ENCODE measurements at places on chromosomes 12 and 14.
A peak's percentile ranks its signal among the peaks of the same experiment; 100 is the strongest.

DNA sequence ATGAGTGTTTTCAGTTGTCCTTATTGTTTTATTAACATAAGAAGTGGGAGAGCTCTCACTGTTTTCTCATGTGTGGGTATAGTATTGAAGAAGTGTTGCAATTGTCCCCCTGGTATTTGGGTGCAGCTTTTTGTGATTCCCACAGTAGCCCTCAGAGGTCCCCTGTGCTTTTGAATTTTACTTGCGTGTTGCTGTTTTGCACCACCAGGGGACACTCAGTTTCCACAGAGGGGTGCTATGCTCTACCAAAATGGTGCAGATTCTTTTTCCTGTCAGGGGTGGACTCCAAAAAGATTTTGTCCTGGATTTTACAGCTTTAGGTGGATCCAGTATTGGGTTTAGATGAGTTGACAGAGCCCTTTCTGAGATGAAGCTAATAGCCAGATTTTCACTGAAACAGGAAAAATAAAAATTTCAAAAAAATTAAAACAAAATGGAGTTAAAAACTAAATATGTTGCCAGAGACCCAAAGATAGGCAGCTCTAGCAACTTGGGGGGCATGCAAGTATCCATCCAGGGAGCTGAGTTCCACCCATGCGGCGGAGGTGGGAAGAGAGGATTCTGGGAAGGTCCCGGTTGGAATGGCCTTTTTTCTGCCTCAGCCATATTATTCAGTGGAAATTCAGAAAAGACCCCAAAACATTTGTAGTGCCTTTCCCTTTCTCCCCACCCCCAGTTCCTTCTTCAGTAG is 50.2 kb downstream of the TTLL5 start:
- peak; percentile 67 for DNase-seq

DNA sequence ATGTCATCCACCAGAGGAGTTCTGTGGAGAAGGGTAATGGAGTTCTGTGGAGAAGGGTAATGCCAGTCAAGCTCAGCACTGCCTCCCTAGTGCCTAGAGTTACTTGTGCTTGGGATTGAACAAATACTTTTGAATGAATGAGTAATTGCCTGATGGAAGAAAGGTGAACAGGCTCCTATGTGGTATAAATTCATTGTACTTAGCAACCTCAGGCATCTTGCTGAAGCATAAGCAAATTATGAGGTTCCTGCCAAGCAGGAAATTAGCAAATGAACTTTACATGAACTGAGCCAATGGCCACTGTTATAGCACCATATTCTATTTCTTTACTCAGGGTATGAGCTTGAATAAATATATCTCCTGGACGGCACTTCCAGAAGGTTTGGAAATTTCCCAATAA is 1047.2 kb downstream of the SLC6A15 start:
- DNase-seq, result no peak

DNA sequence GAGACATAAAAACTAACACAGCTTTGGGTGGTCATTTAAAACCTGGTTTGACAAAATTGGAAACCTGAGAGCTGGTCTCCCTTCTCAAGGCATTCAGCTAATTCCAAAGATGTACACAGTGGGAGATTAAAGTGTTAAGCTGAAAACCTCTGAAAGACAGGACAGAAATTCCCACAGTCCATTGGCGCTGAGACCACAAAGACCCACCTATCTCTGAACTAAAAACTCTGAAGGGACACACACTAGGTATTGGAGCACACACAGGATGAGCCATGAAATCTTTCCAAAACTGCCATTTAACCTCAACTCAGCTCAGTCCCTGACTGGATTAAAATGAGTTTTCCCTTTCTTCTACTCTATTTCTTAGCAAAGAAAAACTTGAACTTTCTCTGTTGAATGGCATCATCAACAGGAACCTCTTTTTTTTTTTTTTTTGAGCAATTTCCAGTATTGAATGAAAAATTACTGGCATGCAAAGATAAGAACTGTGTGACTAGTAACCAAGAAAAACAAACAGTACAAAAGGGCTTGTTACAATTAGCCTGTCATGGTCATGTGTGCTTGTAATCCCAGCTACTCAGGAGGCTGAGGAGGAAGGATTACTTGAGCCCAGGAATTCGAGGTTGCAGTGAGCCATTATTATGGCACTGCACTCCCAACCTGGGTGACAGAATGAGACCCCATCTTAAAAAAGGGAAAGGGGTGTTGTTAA is 82.4 kb downstream of the IPO8 start:
- no peak for DNase-seq

DNA sequence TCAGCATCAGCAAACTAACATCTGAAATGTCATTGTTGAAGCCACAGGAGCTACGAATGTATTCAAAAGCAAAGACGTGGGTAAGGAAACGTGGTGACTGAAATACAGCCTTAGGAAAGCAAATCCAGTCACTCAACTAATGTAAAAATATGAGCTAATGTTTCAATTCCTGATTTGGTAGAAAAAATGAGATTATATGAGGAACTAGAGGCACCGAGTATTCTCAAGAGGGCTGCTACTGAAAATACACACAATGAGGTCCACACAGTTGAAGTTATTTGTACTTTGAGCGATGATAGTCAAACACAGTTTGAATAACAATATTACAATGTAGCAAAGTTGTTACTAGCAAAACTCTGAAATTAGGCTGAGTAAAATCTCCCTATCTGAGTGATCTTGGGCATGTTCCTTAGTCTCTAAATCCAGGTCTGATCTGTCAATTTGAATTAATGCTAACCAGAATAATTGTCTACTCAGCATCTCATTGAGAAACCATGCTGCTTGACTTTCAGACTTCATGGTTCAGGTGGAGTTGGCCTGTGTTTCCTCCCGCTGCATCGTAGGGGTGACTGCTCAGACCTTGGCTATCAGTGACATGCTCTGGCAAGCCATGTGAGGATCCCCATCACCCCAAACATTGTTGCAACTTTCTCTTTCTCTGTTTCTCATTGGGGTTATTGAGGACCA is 467.1 kb upstream of the SOX5 start:
- DNase-seq, result no peak

- peak; percentile 43 for DNase-seq
Observed at GRCh38 chr14:96797582-96798349, 584 bp downstream of the VRK1 start.

DNA sequence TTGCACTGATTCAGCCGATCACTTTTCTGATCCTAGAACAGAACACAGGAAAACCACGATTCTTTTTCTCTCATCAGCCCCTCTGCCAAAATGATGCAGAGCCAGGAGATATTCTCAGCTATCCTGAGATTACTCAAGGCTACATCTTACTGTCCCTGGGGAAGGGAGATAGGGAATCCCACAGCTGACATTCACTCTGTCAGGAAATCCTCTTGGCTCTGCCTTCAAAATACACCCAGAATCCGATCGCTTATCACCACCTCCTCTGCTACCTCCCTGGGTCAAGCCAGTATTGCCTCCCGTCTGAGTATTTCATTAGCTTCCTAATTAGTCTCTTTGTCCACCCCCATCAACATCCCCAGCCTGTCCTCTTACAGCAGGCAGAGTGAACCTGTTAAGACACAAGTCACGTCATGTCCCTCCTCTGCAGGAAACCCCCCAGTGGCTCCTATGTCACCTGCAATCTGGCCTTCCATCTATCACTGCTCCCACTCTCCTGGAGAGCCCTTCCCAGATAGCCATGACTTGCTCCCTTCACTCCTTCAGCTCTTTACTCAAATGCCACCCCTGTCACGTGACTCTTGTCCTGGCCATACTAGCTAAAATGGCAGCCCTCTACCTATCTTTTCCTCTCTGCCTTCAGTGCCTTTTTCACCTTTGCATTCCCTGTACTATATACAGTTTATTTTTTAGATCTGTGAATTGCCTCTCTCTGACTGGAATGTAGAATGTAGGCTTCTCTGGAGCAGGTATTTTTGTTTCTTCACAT is 70.3 kb downstream of the GALNT4 start:
- no peak for DNase-seq

- DNase-seq, result no peak
Observed at GRCh38 chr12:125890366-125890905, 825.2 kb downstream of the AACS start.

DNA sequence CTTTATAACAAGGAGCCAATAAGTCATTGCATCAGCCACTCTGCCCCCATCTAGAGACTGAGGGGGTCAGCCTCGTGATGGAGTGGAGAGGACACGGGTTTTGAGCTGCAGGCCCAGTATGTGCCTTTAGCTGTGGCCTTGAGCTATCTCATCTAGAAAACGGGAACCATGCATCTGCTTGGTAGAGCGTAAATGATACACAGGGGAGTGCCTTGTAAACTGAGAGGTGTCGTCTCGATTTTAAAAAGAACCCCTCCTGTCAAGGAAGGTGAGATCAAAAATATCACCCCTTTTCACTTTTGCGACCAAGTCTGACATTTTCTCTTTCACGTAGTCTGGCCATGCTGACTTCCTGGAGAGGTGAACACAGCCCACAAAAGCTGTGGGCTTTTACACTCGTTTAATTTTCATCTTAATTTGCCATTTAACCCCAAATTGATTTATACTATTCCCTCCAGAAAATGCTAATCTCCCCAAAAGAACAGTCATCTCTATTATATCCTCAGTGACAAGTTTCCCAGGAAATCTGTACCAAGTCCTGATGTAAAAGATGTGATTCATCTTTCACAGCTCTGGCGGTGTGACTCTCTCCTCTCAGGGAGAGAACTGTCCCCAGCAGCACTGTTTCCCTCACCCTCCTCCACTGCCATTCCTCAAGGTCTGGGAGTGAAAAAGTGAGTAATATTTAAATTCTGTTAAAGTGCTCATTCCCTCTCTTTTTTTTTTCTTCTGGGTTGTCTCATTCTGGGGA is 30.6 kb downstream of the VCPKMT start:
- peak; percentile 29 for DNase-seq

- peak; percentile 87 for DNase-seq
Observed at GRCh38 chr12:103877934-103878510, 37.0 kb upstream of the NT5DC3 start.

Measured in ACHN (cell line).